Naive thymus-derived CD4-positive, alpha-beta T cell (primary cell): ENCODE measurements at places on chromosomes 11 and 22. TPM values are rescaled to one million over a fixed set of nuclear protein-coding genes. Genes with fewer than 3 reads are reported as not detected.

DNA sequence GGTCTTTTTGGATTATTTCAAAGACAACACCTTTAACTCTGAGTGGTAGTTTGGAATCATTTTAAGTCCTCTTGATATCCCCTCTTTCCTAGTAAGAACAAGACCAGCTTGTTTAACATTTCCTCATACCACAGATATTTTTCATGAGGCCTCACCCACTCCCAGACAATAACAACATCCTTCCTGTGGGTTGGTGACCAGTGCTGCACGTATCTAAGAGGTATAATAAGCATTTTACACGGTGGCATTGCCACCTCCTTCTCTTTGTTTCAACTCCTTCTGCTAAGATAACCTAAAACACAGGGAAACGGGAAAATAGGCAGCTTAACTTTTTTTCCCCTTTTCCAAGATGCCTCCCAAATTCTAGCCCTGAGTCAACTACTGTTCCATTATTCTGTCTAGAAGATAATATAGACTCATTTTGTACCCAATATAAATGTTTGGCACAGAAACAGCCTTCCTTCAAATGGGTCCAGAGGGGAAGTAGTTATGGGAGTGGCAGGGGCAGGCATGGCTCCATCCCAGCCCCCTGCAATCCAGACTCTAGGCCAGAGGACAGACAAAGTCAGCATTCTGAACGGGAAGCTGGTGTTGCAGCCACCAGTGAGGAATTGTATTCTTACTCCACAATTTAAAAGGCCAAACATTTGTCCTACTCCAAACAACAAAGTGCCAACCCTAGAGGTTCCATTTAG is 28.5 kb downstream of the MAML2 start:
- DNase-seq = no peak

- no peak for DNase-seq
Measured at GRCh38 chr22:33104147-33104854, 46.1 kb upstream of the SYN3 start.

DNA sequence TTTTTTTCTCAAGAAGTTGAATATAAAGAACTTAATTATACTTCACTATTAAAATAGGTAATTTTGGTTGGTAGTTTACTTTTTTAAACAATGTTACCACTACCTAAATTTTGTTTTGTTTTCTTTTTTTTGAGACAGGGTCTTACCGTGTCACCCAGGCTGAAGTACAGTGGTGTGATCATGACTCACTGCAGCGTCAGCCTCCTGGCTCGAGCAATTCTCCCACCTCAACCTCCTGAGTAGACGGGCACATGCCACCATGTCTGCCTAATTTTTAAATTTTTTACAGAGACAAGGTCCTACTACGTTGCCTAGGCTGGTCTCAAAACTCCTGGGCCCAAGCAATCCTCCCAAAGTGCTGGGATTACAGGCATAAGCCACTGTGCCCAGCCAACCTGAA is 17.6 kb downstream of the SPCS2 start:
- DNase-seq = no peak

The CBLIF gene
- not detected for total RNA-seq

The BEST1 gene
- 1.0 TPM for total RNA-seq

- no peak for DNase-seq
Measured at GRCh38 chr11:94871491-94872185, 101.7 kb downstream of the CWC15 start.

- no peak for DNase-seq
Measured at GRCh38 chr11:63673579-63673978, 2.4 kb upstream of the ATL3 start.

GRCh38 chr11:11163236-11163635 is 189.8 kb downstream of the CSNK2A3 start:
- no peak for DNase-seq

DNA sequence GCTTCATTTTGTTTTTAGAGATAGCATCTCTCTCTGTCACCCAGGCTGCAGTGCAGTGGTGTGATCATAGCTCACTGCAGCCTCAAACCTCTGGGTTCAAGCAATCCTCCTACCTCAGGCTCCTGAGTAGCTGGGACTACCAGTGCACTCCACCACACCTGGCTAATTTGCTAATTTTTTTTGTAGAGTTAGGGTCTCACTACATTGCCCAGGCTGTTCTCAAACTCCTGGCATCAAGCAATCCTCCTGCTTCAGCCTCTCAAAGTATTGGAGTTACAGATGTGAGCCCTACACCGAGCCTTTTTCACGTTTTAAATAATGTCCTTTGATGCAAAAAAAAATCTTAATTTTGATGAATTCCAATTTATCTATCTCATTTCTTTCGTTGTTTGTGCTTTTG is 75.4 kb upstream of the LINC01488 start:
- DNase-seq = no peak

The LRRC10B gene
- total RNA-seq = not detected

DNA sequence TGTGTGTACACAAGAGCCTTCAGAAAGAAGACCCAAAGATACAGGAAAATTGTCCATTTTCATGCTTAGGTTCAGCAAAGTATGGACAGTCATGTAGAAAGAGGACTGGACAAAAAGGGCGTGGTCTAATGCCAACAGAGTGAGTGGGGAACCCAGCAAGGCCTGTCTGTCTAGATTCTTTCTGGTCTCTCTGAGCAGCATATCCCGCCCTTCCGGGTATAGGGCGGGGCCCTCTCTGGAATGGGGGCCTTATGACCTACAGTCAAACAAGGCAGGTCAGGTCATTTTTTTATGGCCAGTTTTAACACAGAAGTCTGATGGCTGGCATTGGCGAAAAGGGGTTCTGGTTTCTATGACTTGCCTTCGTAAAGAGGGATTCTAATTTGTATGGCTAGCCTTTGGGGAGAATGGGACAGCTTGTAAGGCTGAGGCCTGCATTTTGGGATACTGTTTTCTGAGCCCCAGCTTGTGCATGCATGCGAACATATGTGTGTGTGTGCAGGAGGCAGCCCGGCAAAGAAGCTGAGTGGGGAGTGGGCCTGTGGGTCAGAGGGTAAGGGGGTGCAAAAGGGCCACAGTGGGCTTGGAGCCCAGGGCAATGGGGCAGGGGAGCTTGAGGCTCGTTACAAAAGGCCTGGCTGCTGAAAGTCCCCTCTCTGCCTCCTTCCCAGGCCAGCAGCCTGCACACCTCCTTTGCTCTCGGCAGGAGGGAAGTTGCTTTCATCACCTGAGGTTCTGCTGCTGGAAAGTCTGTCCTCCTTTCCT is 130.5 kb upstream of the B3GAT1 start:
- no peak for DNase-seq

DNA sequence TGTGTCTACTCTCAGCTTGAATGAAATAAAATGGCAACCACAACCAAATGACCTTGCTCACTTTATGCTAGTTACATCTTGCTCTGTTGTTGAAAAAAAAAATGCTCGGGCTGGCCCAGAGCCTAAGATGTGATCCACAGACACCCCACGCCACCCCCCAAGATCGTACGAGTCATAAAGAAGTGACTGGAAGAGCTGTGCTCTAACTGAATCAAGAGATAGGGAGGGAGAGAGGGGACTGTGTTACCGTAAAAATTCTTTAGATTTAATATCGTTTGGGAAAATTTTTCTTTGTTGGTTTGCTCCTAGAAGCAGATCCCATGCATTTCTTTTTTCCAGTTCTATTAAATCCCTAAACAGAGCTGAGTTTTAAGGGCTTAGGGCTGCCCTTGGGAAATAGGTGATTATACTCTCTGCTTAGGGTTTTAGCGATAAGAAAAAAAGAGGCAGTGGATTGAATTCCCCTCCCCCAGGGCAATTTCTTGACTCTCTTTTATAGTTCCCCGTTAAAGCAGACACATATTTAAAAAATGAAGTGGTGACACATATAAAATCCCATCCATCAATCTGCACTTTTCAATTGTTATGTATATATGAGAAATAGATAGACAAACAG is 14.5 kb downstream of the MAML2 start:
- no peak for DNase-seq

GRCh38 chr11:41058138-41058537 is 401.3 kb downstream of the LRRC4C start:
- no peak for DNase-seq

The NCAPH2 gene
- total RNA-seq = 91.1 TPM

DNA sequence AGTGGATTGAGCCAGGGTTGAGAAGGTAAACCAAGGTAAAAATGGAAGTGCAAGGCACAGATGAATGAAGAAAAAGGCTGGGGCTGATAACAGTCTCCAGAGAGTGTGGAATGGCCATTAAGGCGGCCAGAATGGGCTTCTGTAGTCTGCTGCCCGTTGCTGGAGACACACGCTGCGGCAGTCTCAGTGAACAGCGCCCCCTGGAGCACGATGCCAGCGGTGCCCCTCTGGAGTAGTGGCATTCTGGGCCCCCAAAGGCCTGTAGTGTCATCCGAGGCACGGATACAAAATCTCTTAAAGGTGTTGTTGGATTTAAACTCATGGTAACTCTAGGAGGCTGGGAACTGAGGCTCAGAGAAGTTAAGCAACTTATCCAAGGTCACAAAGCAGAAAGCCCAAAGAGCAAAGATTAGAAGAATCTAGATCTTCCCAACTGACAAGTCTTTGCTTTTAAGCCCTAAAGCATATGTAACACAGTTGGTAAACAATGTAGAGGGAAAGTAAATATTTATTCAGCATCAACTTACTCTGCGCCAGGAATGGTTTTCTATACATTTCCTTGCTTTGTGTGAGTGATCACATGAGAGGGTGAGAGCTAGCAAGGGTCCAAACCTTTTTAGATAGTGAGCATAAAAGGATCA is 18.2 kb downstream of the KCNJ1 start:
- DNase-seq = peak; percentile 33

- DNase-seq = no peak
Measured at GRCh38 chr11:89500336-89500735, 9.2 kb upstream of the NOX4 start.

GRCh38 chr11:9701799-9702198 is 37.9 kb downstream of the SWAP70 start:
- DNase-seq = no peak

The ROBO4 gene
- 0.19 TPM for total RNA-seq

DNA sequence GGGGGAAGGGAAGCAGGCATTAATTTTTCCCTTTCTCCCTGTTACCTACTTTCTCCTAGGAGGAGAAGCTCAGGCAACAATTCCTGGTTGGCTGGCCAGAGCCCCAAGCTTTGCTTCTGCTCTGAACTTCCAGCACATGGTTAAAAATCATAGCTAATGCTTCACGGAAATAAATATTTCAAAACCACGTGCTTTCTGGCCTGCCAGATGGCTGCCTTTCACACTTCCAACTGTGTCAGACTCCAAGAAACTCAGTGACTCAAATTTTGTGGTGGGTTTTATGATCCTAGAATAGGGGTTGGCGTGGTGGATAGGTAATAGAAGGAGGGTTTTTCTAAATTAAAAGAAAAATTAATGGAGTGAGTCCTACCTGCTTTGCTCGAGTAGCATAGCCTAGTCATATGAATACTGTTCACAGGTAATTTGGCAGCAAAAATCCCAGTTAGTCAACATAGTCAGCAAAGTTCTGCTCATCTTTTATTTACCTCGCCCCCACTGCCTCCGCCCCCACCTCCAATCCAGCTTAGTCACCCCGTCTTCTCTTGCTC is 58.6 kb downstream of the SC5D start:
- DNase-seq = no peak

DNA sequence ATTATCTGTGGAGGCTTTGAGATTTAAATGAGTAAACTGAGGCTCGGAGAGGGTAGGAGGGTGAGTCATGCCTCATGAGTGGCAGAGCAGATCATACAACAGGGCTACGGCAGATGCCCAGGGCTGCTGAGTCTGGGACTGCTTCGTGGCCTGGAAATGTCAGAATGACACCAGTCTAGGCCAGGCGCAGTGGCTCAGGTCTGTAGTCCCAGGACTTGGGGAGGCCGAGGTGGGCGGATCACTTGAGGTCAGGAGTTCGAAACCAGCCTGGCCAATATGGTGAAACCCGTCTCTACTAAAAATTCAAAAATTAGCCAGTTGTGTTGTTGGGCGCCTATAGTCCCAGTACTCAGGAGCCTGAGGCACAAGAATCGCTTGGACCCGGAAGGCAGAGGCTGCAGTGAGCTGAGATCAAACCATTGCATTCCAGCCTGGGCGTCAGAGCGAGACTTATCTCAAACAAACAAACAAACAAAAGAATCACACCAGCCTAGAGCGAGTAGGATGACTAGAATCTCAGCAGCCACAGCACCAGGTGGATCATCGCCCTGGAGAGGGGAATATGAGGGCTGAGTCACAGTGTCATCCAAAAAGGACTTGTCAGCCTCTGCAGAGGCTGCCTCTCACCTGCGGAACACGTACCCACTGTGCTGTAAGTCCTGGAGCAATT is 48.6 kb upstream of the ADA2 start:
- no peak for DNase-seq

DNA sequence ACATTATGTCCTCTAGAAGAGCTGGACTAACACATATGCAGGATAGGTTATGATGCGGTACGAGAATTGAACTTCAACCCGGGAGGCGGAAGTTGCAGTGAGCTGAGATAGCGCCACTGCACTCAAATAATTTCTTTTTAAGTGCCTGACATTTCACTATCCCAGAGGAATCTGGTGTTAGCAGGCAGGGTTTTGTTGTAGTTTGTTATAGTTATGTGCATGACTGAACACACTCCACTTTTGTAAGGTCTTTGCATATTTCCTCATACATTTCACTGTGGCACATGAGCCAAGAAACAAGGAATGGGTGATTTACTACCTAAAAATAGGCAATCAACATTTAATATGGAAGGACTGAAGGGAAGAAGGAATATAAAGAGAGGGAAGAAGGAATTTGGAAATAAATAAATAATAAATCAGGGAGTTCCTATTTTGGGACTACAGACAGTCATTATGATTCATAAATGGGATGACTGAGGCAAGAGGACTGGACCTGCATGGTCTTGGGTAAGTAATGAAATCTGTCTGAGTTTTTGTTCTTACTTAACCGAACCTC is 8.7 kb upstream of the HIPK3 start:
- no peak for DNase-seq

The C22orf42 gene
- not detected for total RNA-seq

DNA sequence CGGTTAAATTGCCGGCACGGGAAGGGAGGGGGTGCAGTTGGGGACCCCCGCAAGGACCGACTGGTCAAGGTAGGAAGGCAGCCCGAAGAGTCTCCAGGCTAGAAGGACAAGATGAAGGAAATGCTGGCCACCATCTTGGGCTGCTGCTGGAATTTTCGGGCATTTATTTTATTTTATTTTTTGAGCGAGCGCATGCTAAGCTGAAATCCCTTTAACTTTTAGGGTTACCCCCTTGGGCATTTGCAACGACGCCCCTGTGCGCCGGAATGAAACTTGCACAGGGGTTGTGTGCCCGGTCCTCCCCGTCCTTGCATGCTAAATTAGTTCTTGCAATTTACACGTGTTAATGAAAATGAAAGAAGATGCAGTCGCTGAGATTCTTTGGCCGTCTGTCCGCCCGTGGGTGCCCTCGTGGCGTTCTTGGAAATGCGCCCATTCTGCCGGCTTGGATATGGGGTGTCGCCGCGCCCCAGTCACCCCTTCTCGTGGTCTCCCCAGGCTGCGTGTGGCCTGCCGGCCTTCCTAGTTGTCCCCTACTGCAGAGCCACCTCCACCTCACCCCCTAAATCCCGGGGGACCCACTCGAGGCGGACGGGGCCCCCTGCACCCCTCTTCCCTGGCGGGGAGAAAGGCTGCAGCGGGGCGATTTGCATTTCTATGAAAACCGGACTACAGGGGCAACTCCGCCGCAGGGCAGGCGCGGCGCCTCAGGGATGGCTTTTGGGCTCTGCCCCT is 529 bp upstream of the CCND1 start:
- no peak for DNase-seq

The PLEKHA7 gene
- total RNA-seq = 2.4 TPM

GRCh38 chr22:41198027-41198580 is 7.0 kb upstream of the L3MBTL2 start:
- DNase-seq = peak; percentile 47

The GDPD4 gene
- not detected for total RNA-seq
